ENCODE measurements at places on chromosomes 13 and 19. TPM values are rescaled to one million over a fixed set of nuclear protein-coding genes. Genes with fewer than 3 reads are reported as not detected.

- no peak for DNase-seq
These were observed 38.0 kb upstream of the DOCK9 start for GRCh38 chr13:99015606-99016490.

SLC8A2 gene
- not detected for polyA plus RNA-seq

- DNase-seq: peak; percentile 51
These were observed 263 bp downstream of the RHPN2 start for GRCh38 chr19:33064458-33064791.

- DNase-seq: no peak
These were observed 51.3 kb downstream of the PTPRS start for GRCh38 chr19:5289060-5289990.

- DNase-seq: no peak
These were observed 227.4 kb downstream of the LHFPL6 start for GRCh38 chr13:39375601-39376000.

GRCh38 chr19:15218501-15218900, 13.7 kb downstream of the EPHX3 start:
- no peak for DNase-seq

GRCh38 chr19:15432018-15432494, 13.3 kb upstream of the AKAP8L start:
- DNase-seq: peak; percentile 51

- no peak for DNase-seq
These were observed 117.6 kb downstream of the TNFSF13B start for GRCh38 chr13:108387156-108387555.

CCDC70 gene
- polyA plus RNA-seq: not detected

GRCh38 chr19:38323291-38323690, 3.6 kb downstream of the KCNK6 start:
- DNase-seq: no peak

DNA sequence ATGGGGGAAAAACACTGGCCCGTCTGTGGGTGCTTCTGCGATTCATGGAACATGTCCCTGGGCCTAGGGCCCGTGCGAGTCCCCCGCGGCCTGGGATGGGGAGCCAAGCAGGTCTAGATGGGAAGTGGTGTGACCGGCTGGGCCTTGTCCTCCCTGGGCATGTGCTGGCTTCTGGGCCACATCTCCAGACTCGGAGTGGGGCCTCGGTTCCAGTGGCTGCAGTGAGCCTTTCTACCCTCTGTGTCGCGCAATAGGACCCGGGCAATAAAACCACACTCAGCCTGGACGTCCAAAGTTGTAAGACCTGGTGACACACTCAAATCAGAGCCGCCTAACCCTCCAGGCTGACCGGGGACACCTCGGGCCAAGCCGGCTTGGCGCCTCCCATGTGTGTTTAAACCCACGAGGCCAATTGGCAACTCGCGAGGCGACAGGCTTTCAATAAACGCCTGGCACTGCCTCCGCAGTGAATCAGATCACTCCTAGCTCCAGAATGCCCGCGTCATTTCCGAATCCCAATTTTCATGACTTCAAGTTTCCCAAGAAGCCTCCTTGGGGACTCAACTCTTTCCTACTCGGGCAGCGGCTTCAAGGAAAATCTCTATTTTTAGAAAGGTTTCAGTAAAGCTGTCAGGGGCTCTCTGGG, 57.3 kb downstream of the KLF2 start:
- no peak for DNase-seq

DNA sequence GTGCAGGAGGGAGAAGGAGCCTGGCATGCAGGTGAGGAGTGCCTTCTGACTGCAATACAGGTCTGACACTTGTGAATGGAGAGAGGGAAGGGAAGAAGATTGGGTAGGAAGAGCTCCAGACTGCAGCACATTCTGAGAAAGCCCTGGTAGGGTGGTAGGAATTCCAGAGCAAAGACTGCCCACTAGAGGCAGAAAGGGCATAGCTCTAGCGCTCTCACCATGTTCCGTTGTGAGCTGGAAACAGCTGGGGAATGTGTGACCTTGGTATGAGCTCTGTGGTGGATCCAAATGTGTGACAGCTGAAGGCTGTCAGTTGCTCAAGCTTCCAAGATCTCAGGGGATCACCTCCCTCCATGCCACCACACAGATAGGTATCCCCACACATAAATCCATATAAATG, 2.9 kb upstream of the MTUS2 start:
- DNase-seq: no peak

KLK15 gene
- 0.07 TPM for polyA plus RNA-seq

- DNase-seq: no peak
These were observed 438.6 kb downstream of the COG6 start for GRCh38 chr13:40094056-40094455.

DNA sequence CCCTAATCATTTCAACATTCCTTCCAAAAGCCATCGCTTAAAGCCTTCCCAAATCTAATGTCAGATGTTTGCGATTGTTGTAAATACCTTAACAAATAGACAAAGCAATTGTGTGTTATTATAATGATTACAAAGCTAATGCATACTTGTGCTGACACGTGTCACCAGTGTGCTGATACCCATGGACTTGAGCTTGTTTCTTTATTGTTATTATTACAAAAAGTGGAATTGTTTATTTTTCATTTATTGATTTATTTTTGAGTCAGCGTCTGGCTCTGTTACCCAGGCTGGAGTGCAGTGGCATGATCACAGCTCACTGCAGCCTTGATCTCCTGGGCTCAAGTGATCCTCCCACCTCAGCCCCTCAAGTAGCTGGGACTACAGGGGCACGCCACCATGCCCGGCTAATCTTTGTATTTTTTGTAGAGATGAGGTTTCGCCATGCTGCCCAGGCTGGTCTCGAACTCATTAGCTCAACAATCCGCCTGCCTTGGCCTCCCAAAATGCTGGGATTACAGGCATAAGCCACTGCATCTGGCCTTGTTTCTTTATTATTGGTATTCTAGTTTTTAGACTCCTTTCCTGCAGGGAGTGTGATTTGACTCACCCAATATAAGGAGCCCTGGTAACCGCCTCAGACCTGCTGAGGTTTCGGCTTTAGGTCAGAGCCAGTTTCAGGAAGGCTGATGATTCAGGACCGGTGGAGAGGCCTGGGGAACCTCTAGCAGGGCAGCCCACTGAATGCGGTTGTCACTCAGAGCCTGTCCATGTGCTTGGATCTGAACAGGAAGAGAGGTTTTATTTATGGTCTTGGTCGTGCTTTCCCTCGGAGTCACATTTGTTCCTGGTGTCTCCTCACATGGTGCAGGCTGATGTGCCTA, 2.1 kb upstream of the FBXO17 start:
- DNase-seq: no peak

GRCh38 chr13:114179087-114179658, at the start of gene CFAP97D2:
TSS of gene CFAP97D2 (plus strand) at chr13:114179257. CDS start at chr13:114179331, 74 bp downstream.
- DNase-seq: no peak

WASF3 gene
- 0.06 TPM for polyA plus RNA-seq

DNA sequence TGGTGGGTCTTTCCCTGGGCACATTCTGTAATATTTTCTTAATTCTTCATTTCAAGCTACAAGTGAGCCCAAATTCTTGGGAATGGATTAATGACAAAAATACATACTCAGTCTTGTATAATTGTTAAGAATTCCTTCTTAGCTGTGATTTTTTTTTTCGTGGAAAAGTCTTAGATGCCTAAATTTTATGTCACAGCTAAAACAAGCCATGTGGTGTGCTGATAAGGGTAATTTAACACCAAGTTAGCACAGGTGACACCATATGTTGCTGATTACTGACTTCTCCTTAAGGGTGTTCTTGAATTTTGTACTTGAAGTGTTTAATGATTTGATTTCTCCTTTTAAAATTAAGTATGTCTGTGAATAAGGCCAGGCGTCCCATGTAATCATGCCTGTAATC, 29.3 kb downstream of the WDFY2 start:
- DNase-seq: no peak

- no peak for DNase-seq
These were observed 213.6 kb upstream of the CSNK1A1L start for GRCh38 chr13:37319031-37319443.

ISYNA1 gene
- 41.9 TPM for polyA plus RNA-seq

GRCh38 chr19:44785993-44786392, 8.3 kb downstream of the CBLC start:
- no peak for DNase-seq
